ENCODE measurements at places on chromosomes 4 and X. TPM values are rescaled to one million over a fixed set of nuclear protein-coding genes. Genes with fewer than 3 reads are reported as not detected.

- no peak for DNase-seq
Observed at GRCh38 chr4:6425336-6425735, 47.1 kb downstream of the PPP2R2C start.

GRCh38 chrX:72255445-72255844 lies 16.6 kb upstream of the ERCC6L start:
- no peak for DNase-seq

DNA sequence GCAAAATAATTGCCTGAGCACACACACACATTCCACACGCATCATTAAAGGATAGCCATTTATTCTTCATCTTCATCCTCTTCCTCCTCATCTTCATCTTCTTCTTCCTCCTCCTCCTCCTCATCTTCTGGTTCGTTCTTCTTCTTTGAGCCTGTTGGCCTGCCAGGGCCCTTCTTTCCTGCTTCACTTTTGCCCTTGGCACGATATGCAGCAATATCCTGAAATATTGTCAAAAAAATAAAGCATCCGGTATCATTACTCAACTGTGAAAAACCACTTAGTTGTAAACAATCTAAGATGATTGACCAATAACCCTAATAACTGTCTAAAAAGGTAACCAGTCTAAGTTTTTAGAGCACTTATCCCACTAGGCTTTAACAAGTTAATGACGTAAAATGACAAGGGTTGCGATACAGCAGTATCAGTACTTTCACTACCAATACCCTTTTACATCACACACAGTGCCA lies 2.1 kb downstream of the HMGB2 start:
- no peak for DNase-seq

- DNase-seq: no peak
Observed at GRCh38 chrX:31384471-31384870, 312.6 kb upstream of the FTHL17 start.

The WDR44 gene
- 22.3 TPM for total RNA-seq

GRCh38 chr4:139584784-139585183 lies 28.8 kb upstream of the SETD7 start:
- no peak for DNase-seq

GRCh38 chrX:135595543-135595942 lies 75.1 kb downstream of the INTS6L start:
- DNase-seq: no peak

DNA sequence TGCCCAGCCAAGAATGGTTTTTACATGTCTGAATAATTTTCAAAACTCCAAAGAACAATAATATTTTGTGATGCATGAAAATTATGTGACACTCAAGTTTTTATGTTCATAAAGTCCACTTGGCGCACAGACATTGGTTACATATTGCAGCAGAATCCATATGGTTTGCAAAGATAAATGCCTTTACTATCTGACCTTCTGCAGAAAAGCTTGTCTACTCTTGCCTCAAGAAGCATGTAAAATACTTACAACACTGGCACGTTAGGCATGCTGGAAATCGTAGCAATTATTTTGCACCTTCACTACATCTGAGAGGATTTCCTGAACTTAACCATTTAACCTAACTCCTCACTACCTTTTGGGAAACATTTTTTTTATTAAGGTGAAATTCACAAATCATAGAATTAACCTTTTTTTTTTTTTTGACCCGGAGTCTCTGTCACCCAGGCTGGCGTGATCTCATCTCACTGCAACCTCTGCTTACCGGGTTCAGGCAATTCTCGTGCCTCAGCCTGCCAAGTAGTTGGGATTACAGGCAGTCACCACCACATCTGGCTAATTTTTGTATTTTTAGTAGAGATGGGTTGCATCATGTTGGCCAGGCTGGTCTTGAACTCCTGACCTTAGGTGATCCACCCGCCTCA lies 3.5 kb upstream of the XG start:
- DNase-seq: no peak

GRCh38 chr4:158622251-158622650 lies 49.4 kb downstream of the C4orf46 start:
- no peak for DNase-seq

DNA sequence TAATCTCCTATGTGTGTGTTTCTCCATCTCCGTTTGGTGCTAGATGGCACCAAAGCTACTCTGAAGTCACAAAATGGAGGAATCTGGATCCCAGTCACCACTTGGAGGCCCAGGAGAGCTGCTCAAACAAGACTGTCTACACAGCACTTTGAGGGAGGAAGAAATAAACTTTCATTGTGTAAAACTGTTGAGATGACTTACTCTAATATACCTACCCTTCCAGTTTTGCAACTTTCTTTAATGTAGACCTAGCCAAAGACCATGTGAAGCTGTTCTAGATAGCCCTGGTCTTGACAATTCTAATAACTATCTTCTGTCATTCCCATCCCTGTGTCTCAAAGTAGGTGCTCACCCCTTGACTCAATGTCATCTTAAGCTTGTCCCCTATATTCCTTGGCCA lies 52.8 kb upstream of the TAB3 start:
- DNase-seq: no peak

All from Panc1 (cell line).